ENCODE measurements at places on chromosomes 1 and 21.

DNA sequence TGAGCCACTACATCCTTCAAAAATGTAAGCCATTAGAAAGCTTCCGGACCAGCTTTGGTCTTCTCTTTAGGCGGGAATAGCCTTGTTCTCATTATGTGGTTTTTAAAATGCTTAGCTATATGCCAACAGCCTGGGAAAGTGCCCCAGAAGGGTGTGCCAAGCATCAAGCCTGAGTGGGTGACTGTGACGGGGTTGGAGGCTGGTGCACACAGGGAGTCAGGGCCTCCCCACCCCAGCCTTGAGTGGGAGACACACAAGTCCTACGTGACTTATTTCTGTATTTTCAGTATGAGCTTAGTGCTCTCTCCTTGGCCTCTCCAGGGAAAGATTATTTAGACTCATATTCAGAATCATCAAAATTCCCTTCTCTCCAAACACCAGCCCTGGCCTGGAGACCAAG lies 9.8 kb downstream of the UBASH3A start:
- DNase-seq, result no peak

DNA sequence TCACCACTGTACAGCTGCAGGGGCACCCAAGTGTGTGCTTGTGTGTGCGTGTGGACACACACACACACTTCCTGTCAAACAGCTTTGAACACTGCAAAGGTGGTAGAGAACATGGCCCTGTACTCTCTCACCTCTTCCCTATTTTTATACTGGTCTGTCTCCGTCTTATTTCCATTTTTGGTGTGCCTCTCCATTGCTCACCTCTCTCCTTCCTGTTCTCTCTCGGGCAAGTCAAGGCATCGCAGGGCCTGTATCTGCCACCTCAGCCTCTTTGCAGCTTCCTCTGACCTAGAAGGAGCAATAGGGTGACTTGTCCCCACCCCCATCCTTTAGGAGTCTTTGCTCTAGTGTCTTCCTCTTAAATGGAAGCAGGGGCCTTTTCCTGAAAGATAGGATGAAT lies 2.2 kb downstream of the SMCP start:
- DNase-seq, result no peak

- DNase-seq, result peak; percentile 72
Observed at GRCh38 chr1:240732390-240732789, 120.4 kb upstream of the GREM2 start.

- DNase-seq, result no peak
Observed at GRCh38 chr21:35810431-35810970, 249.8 kb downstream of the SETD4 start.

GRCh38 chr1:52225174-52225573 lies 83.3 kb downstream of the ZFYVE9 start:
- DNase-seq, result no peak

DNA sequence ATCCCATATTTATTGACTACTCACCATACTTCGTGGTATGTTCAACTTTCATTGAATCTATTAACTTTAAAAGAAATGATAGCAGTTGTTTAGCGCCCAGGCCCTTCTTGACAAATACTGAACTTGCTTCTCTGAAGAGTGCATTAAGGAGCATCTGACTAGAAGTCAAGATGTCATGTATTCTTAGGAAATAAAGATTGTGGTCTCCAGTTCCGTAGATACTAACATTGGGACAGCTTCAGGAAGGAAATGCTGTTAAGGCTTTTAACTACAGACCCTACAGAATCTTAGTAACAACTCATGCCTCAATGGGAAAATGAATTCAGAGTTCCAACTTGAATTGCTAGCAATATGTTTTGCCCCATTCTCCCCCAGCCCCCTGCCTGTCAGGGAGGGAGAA lies 14.8 kb downstream of the LYST start:
- DNase-seq, result no peak

- no peak for DNase-seq
Observed at GRCh38 chr1:32749771-32750170, 47.2 kb upstream of the SYNC start.

GRCh38 chr1:200479816-200480215 lies 70.0 kb upstream of the ZNF281 start:
- DNase-seq, result no peak

- no peak for DNase-seq
Observed at GRCh38 chr1:38783640-38784229, 75.8 kb downstream of the RRAGC start.

GRCh38 chr1:246641394-246641793 lies 75.1 kb downstream of the CNST start:
- DNase-seq, result no peak

- no peak for DNase-seq
Observed at GRCh38 chr1:15883326-15883725, 35.8 kb downstream of the SPEN start.

- no peak for DNase-seq
Observed at GRCh38 chr1:11982010-11982392, 1.8 kb downstream of the MFN2 start.

DNA sequence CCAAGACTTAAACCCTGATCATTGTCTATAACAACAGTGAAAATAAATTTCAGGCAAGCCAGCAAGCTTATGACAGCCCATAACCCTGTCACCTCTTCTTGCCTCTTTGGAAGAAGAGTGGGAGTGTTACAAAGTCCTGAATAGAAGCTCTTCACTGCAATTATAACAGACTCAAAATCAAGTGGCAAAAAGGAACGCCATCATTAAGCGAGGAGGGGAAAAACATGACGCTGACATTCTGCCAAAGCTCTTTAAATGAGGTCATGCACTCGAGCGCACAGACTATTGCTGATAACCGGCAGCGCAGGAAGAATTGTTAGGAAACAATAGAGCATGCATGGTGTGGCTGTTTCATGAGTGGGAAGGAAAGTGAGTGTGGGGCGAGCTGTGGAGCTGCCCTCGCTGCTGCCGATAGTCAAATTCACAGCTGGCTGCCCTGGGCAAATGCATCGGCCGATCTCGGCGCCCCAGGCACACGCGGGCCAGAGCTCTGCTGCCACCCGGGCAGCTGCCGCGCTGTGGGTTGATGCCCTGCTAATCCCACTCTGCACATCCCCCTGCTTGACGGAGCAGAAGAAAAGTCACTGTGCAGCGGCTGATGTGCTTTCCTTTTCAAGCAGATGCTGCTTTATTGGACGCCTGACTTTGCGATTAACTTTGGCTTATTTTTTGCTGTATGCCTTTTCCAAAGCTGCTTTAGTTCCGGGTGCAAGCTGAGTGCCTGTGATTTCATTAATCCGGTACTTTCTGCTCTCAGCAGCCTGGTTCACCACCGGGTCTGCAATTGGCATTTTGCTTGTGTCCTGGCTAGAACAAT lies 102.4 kb upstream of the ST6GALNAC5 start:
- DNase-seq, result no peak

DNA sequence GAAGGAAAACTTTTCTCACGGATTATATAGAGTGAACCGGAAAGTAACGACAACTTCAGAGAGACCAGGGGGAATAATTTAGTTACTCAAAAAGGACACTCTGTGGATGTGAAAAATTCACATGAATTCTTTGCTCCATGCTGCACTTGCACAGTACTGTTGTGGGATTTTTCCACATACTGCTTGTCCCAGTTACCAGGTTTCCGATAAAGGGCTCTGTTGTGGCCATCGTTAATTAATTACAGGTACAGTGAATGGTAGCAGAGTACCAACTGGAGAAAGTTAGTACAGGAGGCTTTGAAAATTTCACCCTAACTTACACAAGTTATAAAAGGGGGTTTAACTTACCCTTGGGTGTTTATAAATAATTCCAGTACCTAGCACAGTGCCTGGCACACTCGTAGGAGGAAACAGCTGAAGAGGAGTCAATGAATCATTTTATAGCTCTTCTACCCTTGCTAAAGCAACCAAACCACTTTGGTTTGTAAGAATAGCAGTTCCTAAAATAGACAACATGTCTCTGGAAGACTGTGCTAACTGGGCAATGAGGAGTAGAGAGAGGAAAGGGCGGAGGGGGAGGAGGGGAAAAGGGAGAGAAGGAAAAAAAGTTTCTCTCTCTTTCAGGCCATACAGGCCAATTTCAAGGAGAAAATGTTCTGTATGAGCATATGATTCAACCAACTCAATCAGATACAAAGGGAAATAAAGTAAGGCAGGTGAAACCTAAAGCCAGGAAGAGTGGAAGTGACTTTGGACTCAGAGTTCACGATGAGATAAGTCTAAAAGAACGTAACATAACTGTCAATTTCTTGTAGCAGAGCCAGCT lies 98.3 kb upstream of the MAGI3 start:
- DNase-seq, result no peak

DNA sequence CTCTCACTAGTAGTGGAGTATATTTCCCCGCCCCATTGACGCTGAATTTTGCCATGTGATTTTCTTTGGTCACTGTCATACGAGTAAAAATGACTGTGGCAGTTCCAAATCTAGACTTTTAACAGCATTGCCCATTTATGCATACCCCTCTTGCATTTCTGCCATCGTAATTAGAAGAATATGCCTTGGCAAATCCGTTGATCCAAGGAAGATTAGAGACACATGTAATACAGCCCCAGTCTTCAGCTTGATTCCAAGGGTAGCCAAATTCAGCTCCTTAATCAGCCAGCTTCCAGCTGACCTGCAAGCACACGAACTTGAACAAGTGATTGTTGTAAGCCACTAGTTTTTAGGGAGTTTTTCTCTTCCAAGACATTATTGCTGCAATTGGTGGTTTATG lies 290.3 kb upstream of the ADAMTS5 start:
- DNase-seq, result no peak

- no peak for DNase-seq
Observed at GRCh38 chr1:67630438-67631045, 54.5 kb upstream of the GADD45A start.

DNA sequence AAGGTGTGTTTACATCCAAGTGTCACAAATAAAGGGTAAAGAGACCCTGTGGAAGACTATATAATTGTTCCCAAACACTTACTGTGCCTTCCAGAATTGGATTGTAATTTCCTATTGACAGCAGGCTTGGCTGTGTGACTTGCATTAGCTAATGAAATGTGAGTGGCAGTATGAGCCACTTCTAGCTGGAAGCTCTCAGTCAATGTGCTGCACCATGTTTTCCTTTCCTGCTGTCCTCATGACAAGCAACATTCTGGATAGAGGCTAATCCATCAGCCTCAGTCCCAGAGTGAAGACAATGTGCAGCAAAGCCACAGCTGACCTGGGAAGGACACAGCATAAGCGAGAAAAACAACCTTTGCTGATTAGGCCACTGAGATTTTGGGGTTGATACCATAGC lies 5.9 kb upstream of the FOXJ3 start:
- DNase-seq, result no peak

DNA sequence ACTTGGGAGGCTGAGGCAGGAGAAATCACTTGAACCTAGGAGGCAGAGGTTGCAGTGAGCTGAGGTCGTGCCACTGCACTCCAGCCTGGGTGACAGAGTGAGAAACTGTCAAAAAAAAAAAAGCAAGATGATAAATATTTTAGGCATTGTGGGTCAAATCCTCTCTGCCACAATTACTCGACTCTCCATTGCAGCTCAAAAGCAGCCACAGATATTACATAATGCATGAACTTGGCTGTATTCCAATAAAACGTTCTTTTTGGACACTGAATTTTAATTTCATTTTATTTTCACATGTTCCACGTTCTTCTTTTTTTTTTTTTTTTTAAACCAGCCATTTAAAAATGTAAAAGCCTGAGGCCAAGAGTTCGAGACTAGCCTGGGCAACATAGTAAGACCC lies 69.4 kb downstream of the TCP10L start:
- no peak for DNase-seq

Data from fibroblast of the conjunctiva (primary cell).